ENCODE measurements at places on chromosomes 1 and 21. TPM values are rescaled to one million over a fixed set of nuclear protein-coding genes. Genes with fewer than 3 reads are reported as not detected.

- peak; percentile 53 for DNase-seq
These were observed 1.3 kb downstream of the ARL8A start for GRCh38 chr1:202143011-202143767.

PCP4 gene
- not detected for total RNA-seq

GRCh38 chr1:175538442-175538841 lies 205.0 kb downstream of the TNR start:
- no peak for DNase-seq

SPATA46 gene
- total RNA-seq, result not detected

DNA sequence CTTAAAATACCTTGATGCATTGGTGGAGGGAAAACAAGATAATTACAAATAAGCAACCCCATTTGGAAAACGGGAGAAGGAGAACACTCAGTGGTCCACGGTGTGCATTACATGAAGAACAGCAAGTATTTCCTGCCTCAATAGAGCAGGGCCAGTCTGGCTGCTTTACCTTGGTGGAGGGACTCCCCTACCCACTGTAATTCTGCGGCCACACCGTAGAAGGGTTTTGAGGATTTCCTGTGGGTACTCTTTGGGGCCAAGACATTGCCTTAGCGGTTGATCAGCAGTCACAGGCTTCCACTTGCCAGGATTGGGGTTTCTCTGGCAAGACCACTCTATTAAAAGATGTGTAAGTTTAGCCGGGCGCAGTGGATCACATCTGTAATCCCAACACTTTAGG lies 16.3 kb upstream of the TMEM54 start:
- DNase-seq, result no peak
